ENCODE measurements at places on chromosomes 7 and 10.

GRCh38 chr7:141737118-141737835, 881 bp upstream of the SSBP1 start:
- DNase-seq: peak; percentile 28

- DNase-seq: no peak
These were observed 23.5 kb upstream of the PDE1C start for GRCh38 chr7:32093415-32094408.

DNA sequence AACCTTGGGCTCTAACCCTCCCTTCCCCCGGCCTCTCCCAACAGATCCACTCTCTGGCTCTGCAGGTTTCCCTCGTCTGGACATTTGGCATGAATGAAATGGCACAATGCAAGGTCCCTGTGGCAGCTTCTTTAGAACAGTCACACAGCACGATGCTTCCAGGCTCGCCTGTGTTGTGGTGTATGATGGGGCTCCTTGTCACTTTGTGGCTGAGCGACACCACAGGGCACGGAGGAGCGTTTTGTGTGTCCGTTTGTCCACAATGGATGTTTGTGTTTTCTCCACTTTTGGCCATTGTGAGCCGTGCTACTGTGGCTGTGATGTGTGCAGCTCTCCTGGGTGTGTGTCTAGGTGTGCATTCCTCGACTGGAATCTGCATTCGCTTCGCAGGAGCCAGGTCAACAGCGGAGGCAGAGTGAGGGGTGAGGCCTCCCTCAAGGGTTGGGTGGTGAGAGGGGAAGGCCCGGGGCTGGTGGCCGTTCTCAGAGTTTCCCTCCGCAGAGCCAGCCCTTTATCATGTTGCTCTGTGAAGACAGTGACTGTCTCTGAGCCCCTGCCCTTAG, 22.3 kb upstream of the SHH start:
- no peak for DNase-seq

DNA sequence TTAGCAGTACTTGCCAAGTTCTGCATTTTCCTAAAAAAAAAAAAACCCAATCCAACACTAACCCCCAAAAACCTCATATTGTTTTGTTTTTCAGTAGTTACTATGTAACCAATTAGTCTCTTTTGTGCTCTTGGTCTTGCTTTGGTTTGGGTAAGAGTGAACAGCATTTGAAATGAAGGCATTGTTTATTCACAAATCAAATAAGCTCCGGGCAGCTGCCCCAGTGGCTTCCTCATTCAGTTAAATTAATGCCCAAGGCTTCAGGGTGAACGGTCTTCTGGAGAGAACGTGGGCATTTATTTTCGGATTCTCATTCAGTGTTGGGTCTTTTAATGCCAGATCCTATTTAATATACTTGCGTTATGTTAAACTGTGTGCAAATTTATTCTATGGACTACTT, 108.7 kb downstream of the GFRA1 start:
- no peak for DNase-seq

DNA sequence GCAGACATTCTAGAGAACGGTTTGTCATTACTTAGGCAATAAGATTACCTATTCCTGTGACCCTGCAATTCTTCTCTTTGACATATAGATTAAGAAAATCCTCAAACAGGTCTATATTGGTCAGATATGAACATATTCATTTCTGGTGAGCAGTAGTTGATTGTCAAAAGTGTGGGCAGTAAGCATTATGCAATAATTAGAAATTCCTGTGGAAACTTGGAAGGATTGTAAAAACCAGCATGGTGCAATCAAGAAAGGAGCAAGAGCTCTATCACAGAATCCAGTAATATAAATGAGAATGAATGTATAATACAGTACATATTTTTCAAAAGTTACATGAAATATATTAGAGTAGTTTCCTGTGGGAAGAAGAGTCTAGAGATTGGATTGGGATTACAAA, 406.5 kb downstream of the SUGCT start:
- no peak for DNase-seq

DNA sequence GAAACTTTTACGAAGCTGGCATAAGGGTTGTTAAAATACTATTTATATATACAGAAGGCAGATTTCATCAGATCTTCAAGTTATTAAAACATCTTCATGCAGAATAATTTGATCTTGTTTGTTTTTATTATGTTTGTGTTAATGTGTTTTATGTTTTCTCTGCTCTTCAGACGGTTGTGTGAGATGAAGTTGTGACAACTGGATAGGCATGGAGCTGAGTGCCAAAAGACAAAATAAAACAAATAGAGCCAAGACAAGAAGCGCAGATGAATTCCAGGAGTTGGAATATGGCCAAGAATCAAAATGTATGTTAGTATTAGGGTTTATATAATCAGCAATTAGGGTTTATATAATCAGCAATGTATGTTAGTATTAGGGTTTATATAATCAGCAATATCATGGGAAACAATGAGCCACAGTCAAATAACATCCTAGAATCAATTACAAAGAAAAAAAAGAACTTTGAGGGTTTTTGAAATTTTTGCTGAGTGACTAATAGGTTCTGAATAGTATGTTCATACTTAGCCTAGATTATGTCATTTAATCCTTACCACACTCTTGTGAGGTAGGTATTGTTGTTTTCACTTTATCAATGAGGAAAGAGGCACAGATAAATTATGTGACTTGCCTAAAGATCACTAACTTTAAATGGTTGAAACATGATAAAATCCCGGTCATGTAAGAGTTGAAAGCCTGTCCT, 488.0 kb upstream of the STEAP1 start:
- DNase-seq: no peak

- DNase-seq: no peak
These were observed 16.5 kb downstream of the TFPI2 start for GRCh38 chr7:93873998-93874574.

DNA sequence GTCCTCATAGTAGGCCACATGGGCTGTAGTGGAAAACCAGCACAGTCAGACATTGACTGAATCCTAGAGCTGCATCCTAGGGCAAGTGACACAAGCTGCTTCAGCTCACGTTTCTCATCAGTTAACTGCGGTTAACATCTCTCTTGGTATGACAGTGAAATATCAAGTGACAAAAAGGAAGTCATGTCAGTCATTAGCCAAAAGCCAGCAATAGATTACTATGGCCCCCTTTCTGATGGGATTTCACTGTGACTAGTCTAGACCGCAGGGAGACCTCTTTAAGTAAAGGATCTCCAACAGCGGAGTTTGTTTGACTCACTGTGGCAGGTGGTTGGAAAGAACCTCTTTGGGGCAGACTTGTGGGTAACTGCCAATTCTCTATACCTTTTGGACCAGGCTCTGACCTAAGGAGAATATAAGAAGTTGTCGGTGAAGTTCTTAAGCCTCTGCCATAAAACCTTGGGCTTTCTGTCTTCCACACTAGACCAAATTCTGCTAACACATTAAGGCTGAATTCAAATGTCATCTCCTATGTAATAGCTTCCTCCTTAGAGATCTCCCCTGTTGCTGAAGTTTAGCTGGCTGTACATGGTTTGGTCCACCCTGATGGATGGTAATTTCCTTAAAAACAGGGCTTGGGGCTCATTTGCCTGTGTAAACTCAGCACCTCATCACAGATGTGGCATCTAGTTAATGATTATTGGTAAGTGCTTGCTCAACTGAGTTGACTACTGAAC, 115.3 kb downstream of the SGMS1 start:
- no peak for DNase-seq

GRCh38 chr7:33261585-33261984, 132.2 kb downstream of the BBS9 start:
- no peak for DNase-seq

DNA sequence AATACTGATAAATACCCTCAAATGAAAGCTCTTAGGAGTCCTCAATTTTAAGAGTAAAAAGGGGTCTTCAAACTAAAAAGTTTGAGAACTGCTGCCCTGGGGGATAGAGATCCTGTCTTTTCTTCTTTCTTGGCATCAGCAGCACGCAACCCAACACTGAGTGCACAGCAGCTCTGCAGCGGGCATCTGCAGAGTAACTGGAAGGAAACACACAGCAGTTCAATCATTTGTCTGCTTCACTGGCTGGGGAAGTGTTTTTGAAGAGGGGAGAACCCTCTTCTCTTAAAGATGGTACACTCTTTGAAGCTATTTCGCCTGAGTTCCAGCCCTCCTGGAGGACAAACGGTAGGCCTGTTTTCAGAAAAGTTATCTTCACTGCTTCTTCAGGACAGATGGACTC, 193.6 kb downstream of the FGFR2 start:
- no peak for DNase-seq

DNA sequence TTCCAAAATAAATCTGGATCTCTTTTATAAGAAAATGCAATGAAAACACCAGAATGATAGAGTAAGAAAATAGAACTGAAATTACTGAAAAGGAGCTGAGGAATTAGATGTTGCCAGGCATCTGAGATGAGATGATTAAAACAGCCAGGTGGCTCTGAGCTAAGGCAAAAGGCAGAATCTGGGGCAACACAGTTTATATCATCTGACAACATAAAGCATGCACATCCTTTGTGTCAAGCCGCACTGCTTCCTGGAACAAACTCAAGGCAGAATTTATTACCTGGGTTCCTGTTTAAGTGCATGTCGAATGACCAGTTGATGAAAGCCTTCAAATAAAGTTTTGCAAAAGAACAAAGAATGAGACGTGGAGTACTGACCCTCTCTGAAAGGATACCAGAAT, 247.0 kb downstream of the SNX10 start:
- DNase-seq: no peak

- no peak for DNase-seq
These were observed 81.9 kb downstream of the ABCB5 start for GRCh38 chr7:20697351-20697750.

GRCh38 chr7:20158684-20159083, 58.5 kb downstream of the MACC1 start:
- peak; percentile 49 for DNase-seq

DNA sequence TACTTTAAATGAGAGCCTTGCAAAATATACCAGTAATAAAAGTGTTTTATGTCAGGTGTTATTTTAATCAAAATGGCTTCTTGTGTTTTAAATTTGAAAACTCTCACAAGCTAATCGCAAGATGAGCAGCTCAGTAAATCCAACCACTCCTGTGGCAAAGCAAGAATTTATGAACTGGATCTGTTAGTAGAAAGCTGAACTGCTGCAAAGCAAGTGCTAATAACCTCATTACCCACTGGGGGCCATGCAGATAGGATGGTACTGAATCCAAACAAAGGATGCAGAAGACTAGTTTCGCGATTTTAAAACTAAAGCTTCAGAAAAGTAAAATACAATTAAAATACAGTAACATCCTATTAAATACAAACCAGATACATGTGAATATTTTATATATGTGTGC, 468.0 kb downstream of the PARD3 start:
- no peak for DNase-seq

- DNase-seq: no peak
These were observed 45.5 kb downstream of the VWA2 start for GRCh38 chr10:114284346-114285071.

- DNase-seq: no peak
These were observed 52.7 kb downstream of the RBM17 start for GRCh38 chr10:6141296-6142151.

- no peak for DNase-seq
These were observed 53.8 kb downstream of the CTBP2 start for GRCh38 chr10:125106586-125106985.

- no peak for DNase-seq
These were observed 218.0 kb downstream of the WDR37 start for GRCh38 chr10:1274111-1274661.

DNA sequence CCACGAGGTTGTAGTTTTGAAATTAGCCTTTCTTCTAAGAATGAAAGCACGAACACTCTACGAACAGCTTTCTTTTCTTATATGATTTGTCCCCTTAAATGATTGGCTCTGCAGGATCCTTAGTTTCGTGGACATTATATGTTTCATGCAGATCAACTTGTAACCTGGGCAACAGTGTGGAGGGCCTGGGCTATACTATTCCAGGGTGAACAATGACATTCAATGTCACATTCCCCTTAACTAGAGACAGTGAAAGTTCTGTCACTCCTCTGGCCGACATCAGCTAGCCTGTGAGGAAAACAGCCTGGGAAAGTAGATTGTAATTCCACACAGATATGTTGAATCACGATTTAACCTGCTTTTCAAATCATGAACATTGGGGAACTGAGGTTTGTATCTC, 23.4 kb downstream of the TAS2R16 start:
- DNase-seq: no peak

GRCh38 chr10:22434521-22434920, 89.2 kb downstream of the SPAG6 start:
- DNase-seq: peak; percentile 12

DNA sequence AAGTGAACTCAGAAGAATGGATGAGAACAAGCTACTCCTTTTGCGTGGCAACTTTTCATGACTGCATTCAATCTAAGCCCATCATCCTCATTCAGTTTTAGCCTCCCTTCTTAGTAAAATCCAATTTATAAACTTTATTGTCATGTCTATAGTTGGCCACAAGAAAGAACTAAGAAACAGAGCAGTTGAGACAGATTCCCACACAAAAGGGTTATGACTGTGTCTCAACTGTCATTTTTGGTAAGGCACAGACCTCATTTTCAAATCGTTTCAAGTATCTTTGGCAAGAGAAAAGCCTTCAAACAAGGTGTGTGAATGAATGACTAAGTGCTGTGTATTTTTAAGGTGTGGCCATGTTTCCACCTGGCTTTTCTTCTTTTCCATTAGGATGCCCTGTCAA, 84.2 kb upstream of the CREB5 start:
- DNase-seq: no peak

DNA sequence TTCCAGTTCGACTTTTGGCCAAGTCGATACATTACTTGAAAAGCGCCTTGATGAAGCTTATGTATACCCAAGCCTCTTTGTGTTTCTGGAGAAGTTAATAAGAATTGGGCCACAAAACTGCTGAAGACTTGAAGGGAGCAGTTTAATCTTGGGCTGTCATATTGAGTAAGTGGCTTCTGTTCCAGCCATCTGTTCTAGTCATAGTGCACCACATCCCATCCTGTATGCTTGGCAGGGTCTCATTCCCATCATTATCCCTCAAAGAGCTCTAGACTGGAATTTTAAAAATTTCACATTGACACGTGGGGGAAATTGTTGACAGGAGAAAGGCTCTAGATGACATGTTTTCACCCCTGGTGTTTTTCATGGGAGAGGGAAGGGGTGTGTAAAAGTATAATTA, 196.6 kb upstream of the PLPP4 start:
- DNase-seq: no peak

DNA sequence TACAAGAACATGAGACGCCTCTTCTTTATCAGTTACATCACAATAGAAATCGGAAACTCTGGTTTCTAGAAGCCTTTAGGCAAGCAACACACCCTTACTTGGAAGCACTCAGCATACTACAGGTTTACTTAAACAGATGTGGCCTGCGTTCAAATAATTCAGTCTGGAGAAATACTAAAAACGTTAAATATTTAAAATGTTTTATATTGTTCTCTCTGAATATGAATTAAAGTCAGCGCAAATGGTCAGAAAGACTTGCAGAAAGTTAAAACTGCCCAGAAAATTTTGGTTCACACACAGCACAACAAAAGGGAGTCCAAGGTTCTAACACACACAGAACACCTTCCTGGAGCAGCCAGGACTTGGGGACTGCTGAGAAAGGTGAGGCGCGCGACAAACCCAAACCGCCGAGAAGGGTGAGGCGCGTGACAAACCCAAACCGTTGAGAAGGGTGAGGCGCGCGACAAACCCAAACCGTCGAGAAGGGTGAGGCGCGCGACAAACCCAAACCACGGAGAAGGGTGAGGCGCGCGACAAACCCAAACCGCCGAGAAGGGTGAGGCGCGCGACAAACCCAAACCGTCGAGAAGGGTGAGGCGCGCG, 25.8 kb downstream of the ESYT2 start:
- no peak for DNase-seq

- DNase-seq: no peak
These were observed 393.3 kb upstream of the AUTS2 start for GRCh38 chr7:69204943-69205342.
